ENCODE measurements at places on chromosomes 7 and 10.

DNA sequence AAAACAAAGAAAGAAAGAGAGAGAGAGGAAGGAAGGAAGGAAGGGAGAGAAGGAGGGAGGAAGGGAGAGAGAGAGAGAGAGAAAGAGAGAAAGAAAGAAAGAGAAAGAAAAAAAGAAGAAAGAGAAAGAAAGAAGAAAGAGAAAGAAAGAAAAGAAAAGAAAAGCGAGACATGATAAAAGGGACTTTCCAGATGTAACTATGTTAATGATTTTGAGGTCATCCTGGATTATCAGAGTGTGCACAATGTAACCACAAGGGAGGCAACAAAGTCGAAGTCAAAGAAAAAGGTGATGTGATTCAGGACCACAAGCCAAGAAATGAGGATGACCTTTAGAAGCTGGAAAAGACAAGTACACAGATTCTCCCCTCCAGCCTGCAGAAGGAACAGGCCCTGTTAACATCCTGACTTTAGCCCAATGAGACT is 48.9 kb upstream of the PAX2 start:
- DNase-seq = no peak

- DNase-seq = no peak
Observed at GRCh38 chr10:28295336-28295735, 7.5 kb downstream of the MPP7 start.

DNA sequence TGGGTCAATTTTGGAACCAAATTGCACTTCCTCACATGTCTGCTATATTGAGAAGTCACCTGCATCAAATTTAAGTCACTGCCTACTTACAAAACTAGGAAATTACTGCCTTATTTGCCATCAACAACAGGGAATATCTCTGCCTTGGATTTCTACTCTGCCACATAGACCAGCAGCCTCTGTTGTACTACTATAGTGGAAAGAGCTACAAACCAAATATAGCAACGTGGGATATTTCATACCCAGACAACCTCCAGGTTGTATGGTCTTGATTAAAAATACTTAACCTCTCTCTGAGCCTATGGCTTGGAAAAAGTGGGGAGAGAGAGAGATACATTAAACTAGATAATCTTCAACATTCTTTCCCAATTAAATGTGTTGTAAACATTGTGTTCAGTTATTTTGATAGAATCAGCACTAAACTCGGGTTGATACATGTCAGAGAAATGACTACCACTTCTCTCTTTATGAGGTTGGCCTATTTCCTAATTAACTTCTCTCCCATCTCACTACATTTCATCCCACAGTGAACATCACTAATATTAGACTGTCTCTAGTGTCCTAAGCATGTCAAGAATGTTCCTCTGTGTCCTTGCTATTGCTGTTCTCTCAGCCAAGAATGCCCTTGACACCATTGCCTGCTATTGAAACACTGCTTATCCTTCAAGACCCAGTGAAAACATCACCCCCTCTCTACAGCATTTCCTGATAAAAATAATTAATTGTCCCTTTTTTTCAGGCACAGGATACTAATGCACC is 421.2 kb downstream of the IPMK start:
- no peak for DNase-seq

DNA sequence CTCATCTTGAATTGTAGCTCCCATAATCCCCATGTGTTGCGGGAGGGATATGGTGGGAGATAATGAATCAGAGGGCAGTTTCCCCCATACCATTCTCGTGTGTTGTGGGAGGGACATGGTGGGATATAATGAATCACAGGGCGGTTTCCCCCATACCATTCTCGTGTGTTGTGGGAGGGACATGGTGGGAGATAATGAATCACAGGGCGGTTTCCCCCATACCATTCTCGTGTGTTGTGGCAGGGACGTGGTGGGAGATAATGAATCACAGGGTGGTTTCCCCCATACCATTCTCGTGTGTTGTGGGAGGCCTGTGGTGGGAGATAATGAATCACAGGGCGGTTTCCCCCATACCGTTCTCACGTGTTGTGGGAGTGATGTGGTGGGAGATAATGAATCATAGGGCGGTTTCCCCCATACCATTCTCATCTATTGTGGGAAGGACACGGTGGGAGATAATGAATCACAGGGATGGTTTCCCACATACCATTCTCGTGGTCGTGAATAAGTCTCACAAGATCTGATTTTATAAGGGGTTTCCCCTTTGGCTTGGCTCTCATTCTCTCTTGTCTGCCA is 271.0 kb downstream of the MAD1L1 start:
- DNase-seq = peak; percentile 80

- no peak for DNase-seq
Observed at GRCh38 chr10:75038335-75038734, 73.1 kb upstream of the SAMD8 start.

Measured in keratinocyte (primary cell).